ENCODE measurements at places on chromosomes 16 and 17.

DNA sequence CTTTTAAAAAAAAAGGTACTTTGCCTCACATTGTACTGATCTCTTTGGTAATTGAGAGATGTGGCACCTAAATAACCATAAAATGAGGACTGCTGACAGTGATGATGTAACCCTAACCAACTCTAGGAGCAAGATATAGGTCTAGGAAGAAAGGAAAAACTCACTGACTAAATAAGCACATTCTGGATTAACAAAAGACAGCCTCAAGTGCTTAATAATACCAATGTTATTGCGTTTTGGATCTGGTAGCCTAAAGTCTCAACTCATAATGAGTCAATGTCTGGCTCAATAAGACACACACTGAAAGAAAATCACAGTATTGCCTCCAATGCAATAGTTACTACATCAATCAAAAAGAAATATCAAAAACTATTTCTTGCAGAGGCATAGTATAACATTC is 3.0 kb downstream of the ERN1 start:
- DNase-seq, result no peak

DNA sequence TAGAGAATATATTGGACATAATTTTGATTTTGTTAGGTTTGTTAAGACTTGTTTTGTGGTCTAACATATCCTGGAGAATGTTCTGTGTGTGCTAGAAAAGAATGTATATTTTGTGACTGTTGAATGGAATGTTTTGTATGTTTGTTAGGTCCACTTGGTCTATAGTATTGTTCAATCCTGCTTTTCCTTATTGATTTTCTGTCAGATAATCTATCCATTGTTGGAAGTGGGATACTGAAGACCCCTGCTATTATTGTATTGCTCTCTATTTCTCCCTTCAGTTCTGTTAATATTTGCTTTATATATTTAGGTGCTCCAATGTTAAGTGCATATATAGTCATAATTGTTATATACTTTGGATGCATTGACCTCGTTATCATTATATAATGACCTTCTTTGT is 33.0 kb upstream of the NKD1 start:
- no peak for DNase-seq

- DNase-seq, result no peak
Observed at GRCh38 chr16:54239456-54239855, 47.1 kb downstream of the IRX3 start.

GRCh38 chr17:80424878-80425765 is 10.2 kb downstream of the ENDOV start:
- DNase-seq, result no peak

DNA sequence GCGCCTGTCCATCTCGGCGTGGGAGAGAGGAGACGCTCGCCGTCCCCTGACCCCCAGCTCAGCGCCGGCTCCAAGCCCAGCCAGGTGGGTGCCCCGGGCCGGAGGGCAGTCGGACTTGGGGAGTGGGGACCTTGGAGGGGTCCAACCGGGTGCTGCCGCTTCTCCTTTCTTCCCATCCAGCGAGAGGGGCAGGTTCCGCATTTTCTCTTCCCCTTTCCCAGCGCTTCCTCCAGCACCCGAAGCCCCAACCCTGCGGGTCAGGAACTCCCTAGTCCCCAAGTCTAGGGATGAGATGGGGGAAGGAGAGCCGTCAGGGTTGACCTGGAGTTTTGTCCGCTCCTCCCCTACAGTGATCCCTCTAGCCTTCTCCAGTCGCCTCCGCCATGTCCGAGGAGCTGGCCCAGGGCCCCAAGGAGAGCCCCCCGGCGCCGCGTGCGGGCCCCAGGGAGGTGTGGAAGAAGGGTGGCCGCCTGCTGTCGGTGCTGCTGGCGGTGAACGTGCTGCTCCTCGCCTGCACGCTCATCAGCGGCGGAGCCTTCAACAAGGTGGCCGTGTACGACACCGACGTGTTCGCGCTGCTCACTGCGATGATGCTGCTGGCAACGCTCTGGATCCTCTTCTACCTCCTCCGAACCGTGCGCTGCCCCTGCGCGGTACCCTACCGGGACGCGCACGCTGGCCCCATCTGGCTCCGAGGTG is at the start of gene OTOP2:
Gene OTOP2 (plus strand): TSS at position 24 of the 699 bp plus-strand sequence. CDS start 360 bp downstream, at position 384.
- DNase-seq, result peak; percentile 62

- no peak for DNase-seq
Observed at GRCh38 chr17:61260071-61260797, 139.4 kb upstream of the TBX2 start.

- peak; percentile 72 for DNase-seq
Observed at GRCh38 chr17:3827124-3827773, 18.8 kb downstream of the NCBP3 start.

DNA sequence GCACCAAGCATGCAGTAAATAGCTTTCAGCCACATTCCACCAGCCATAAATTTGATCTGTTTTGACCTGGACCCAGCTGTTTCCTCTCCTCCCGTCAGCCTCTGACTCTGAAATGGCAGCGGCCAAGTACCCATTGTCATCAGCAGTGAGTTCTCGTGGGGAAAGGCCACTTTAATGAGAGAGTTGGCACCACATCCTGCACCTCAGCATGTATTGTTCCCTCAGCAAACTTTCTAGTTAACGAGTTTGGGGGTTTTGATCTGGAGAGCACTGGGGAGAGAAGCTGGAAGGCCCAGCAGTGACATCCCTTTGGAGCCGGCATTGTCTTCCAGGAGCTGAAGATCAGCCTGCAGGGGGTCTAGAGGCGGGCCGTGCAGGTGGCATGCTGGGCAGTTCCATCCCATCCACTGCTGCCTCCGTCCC is 84.9 kb downstream of the RPA1 start:
- DNase-seq, result no peak

- DNase-seq, result no peak
Observed at GRCh38 chr16:85917959-85918358, 19.0 kb downstream of the IRF8 start.

- DNase-seq, result no peak
Observed at GRCh38 chr17:14078027-14078426, 8.7 kb downstream of the COX10 start.

- no peak for DNase-seq
Observed at GRCh38 chr17:33385713-33386112, 92.6 kb upstream of the ASIC2 start.

DNA sequence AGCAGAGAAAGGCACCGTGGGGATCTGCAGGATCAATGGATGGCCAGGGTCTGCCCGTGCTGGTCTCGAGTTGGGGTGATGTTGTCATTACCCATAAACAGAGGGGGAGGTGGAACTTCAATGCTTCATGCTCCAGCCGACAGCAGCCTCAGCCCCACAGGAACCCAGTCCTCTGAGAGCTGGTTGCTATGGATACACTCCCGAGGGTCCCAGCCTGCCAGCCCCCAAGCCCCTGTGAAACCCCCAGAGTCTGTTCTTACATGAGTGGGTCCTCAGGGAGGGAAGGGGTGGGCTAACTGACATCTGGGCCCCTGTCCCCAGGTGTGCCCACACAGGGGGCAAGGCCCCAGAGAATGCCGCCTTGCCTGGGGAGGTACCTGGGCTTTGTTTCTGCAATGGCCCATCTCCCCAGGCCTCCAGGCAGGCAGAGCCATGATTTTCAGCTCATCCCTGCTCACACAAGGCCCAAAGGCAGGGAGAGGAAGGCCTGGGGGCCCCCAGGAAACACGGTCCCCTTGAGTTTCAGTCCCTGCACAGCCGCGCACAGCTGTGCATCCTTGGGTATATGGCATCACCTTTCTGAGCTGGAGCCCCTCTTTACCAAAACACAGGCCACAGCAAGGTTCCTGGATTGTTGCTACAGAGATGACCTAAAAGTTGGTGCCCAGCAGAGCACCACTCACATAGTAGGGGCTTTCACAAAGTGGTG is 223.7 kb downstream of the ZNF423 start:
- no peak for DNase-seq

Measured in brain (organoid and tissue), 16 donors.